H1 (cell line): ENCODE measurements at places on chromosomes 7 and 10. TPM values are rescaled to one million over a fixed set of nuclear protein-coding genes. Genes with fewer than 3 reads are reported as not detected.

GRCh38 chr10:65786279-65786678 is 1139.6 kb upstream of the LRRTM3 start:
- H3K27ac ChIP-seq = no peak overlapping the region
- no peak for DNase-seq
- no peaks in the 10 kb centered on the region for H3K36me3 ChIP-seq
- no peaks in the 10 kb centered on the region for H3K4me1 ChIP-seq

UTF1 gene
- 0.47 and 0.97 TPM in 2 replicates for polyA plus RNA-seq

CFTR gene
- 0.27 and 1.6 TPM in 2 replicates for polyA plus RNA-seq

IDI2 gene
- polyA plus RNA-seq = not detected in 2 replicates

DNA sequence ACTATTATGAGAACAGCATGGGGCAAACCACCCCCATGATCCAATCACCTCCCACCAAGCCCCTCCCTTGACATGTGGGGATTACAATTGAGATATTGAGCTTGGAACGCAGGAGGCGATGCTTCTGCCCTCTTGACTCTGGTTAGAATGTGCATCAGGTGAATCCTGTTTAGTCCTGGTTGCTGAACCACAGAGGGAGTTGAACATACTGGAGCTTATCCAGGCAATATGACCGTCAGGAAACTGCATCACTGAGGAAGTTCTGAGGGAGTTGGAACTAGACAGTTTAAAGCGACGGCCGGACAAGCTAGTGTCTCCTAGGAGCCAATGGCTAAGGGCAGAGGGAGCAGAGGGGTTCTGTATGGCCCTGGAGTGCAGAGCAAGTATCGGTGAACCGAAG is 31.8 kb upstream of the GARS1 start:
- no peaks in the 10 kb centered on the region for H3K27me3 ChIP-seq
- H3K36me3 ChIP-seq = no peaks in the 10 kb centered on the region
- no peak overlapping the region for H3K4me3 ChIP-seq
- no peak overlapping the region for H3K27ac ChIP-seq
- no peaks in the 10 kb centered on the region for H3K4me1 ChIP-seq

DNA sequence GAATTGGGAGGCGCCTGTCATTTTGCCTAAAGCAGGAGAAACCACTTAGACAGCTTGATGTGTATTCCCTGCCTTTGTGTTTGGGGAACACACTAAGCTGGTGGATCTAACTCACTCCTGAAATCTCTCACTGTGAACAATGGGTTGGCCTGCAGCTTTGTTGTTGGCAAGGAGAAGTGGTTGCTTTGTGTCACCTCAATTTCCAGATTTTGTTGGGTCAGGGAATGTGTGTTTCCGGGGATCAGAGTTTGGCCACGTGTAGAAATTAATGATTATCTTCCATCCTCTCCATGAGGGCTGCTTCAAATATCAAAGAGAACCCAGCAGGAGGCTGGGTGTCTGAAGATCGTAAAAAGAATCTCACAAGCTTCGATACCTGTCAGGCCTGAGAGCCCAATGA is 27.8 kb downstream of the A1CF start:
- H3K27me3 ChIP-seq = no peaks in the 10 kb centered on the region
- DNase-seq = no peak
- no peaks in the 10 kb centered on the region for H3K36me3 ChIP-seq
- no peaks in the 10 kb centered on the region for H3K4me1 ChIP-seq
- no peak overlapping the region for H3K27ac ChIP-seq
- no peak overlapping the region for H3K4me3 ChIP-seq

GRCh38 chr7:132825222-132825621 is 249.0 kb upstream of the PLXNA4 start:
- H3K36me3 ChIP-seq = no peaks in the 10 kb centered on the region
- no peaks in the 10 kb centered on the region for H3K4me1 ChIP-seq
- H3K27me3 ChIP-seq = no peaks in the 10 kb centered on the region
- DNase-seq = no peak
- H3K27ac ChIP-seq = no peak overlapping the region

DNA sequence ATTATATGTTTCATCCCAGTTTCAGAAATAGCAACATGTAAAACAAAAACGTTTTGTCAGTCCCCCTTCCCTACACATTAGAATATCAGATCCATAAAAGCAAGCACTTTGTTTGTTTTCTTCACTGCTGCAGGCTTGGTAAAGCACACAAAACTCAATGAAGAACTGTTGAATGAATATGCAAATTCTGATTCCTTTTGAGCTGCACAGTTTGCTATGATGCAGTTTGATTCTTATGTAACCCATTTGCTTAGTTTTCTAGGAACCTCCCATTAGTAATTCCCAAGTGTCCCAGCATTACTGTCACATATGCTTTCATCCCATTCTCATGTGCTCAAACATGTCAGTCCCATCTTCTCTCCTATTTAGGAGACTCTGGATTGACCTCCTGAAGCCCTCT is 26.1 kb upstream of the CHCHD3 start:
- no peak overlapping the region for H3K27ac ChIP-seq
- no peak for DNase-seq
- H3K4me1 ChIP-seq = no peaks in the 10 kb centered on the region
- no peaks in the 10 kb centered on the region for H3K27me3 ChIP-seq
- H3K36me3 ChIP-seq = no peaks in the 10 kb centered on the region

PTF1A gene
- polyA plus RNA-seq = not detected in 2 replicates

- H3K36me3 ChIP-seq = no peaks in the 10 kb centered on the region
- peak; percentile 40 for DNase-seq
- no peak overlapping the region for H3K4me3 ChIP-seq
- H3K4me1 ChIP-seq = no peaks in the 10 kb centered on the region
- H3K27me3 ChIP-seq = peaks cover 2% of the 10 kb centered on the region
- no peak overlapping the region for H3K27ac ChIP-seq
Observed at GRCh38 chr7:128115336-128115820, 84.1 kb upstream of the LRRC4 start.

GRCh38 chr7:46979439-46979838 is 602.5 kb downstream of the TNS3 start:
- no peaks in the 10 kb centered on the region for H3K27me3 ChIP-seq
- no peaks in the 10 kb centered on the region for H3K36me3 ChIP-seq
- no peak overlapping the region for H3K4me3 ChIP-seq
- no peak for DNase-seq
- H3K4me1 ChIP-seq = no peaks in the 10 kb centered on the region

CRHR2 gene
- polyA plus RNA-seq = 0.99 and 1.3 TPM in 2 replicates
